ENCODE measurements at places on chromosomes 7 and 10.

DNA sequence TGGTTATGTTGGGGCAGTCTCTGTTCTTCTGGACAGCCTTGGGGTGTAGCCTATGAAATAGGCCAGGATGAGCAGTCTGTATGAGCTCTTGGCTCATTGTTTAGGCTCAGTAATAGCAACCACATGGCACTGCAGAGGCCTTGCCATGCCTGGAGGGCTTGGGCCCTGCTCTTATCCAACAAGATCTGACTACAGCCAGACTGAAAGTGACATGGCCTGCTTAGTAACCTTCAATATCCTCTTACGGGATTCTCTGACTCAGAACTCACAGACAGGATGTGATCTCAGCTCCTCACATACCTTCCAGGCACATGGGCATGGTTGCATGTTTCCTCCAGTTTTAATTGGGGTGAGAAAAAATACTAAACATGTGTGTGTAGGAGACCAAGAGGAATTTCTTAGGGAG lies 289.3 kb downstream of the PTEN start:
- no peak overlapping the region for H3K27ac ChIP-seq
- DNase-seq, result no peak
- H3K4me3 ChIP-seq, result no peak overlapping the region
- no peaks in the 10 kb centered on the region for H3K4me1 ChIP-seq
- H3K27me3 ChIP-seq, result no peaks in the 10 kb centered on the region

DNA sequence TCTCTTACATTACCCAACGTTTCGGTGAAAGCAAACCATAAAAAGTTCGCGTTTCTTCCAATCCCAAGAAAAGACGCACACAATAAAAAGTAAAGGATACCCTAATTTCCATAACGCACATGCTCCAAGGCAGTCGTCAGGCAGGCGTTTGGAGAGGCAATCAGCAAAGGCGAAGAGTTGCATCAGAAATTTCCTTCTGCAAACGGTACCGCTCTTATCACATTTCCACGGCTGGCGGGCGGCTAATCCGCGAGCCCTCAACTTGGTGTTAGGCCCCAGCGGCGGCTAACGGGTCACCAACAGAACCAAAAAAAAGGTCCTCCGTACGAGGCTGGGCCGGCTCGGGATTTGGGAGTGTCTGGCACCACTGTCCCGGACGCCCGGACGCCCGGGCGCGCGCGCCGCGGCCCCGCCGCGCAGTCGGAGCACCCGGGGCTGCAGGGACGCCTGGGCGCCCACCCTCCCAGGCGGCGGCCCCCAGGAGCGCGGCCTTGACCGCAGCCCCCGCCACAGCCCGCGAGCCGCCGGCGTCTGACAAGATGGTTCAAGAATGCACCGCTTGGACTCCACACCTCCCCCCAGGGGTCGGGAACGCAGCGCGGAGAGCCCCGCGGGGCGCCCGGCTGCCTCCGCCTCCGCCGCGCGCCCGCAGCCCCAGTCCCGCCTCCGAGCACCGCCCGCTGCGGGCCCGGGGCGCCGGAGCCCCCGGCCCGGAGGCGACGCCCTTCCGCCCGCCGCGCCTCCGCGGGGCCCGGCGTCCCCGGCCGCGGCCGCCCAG lies 9.8 kb upstream of the GRB10 start:
- peak; percentile 50 for DNase-seq
- peaks cover 36% of the 10 kb centered on the region for H3K27me3 ChIP-seq
- peak overlapping the region; percentile 90 for H3K4me3 ChIP-seq
- H3K36me3 ChIP-seq, result peaks cover 5% of the 10 kb centered on the region
- H3K4me1 ChIP-seq, result peaks cover 16% of the 10 kb centered on the region

GRCh38 chr7:618539-619367 lies 99.1 kb upstream of the PDGFA start:
- H3K27ac ChIP-seq, result no peak overlapping the region
- peaks cover 26% of the 10 kb centered on the region for H3K36me3 ChIP-seq
- H3K27me3 ChIP-seq, result no peaks in the 10 kb centered on the region
- peaks cover 8% of the 10 kb centered on the region for H3K4me1 ChIP-seq
- DNase-seq, result no peak

DNA sequence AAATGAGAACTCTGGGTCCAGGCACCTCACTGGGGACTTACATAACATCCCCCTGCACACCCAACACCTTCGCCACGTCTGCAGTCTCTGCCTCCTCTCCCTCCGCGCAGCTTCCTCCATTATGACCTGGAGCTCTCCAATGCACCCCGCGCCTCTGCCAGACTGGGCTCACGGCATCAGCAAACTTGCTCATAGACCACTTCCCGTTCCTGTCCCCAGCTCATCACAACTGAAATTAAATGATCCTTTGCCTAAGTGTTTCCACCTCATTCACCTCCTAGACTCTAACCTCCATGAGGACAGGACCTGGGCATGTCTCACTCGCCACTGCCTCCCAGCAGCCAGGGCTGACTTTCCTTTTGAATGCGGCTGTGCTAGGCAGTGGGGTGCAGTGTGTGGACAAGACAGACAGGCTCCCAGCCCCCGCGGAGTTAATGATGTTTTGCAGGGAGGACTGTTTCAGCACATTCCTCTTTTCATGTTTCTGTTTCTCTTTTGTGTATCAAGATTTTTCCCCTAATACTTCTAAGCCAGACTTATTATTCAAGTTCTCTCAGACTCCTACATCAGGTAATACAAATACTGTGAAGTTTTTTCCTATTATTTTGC lies 18.8 kb downstream of the CHST15 start:
- H3K36me3 ChIP-seq, result no peaks in the 10 kb centered on the region
- DNase-seq, result no peak
- no peak overlapping the region for H3K4me3 ChIP-seq
- H3K27me3 ChIP-seq, result peaks cover 7% of the 10 kb centered on the region
- peaks cover 3% of the 10 kb centered on the region for H3K4me1 ChIP-seq

- no peak for DNase-seq
- H3K36me3 ChIP-seq, result no peaks in the 10 kb centered on the region
- H3K27ac ChIP-seq, result no peak overlapping the region
- no peaks in the 10 kb centered on the region for H3K27me3 ChIP-seq
Observed at GRCh38 chr10:55160655-55161283, 359.7 kb upstream of the PCDH15 start.
